IMR-90 (cell line): ENCODE measurements at places on chromosomes 2 and 18. TPM values are rescaled to one million over a fixed set of nuclear protein-coding genes. Genes with fewer than 3 reads are reported as not detected.
A peak's percentile ranks its signal among the peaks of the same experiment; 100 is the strongest.

GRCh38 chr2:130911996-130912395 lies 75.3 kb downstream of the ARHGEF4 start:
- no peaks in the 10 kb centered on the region for H3K4me1 ChIP-seq
- H3K4me3 ChIP-seq = no peak overlapping the region
- DNase-seq = no peak
- H3K36me3 ChIP-seq = no peaks in the 10 kb centered on the region
- peaks cover 9% of the 10 kb centered on the region; the same call in 1 of the 2 replicates for H3K27me3 ChIP-seq

Gene ACP1
- 85.7 and 123 TPM in 2 replicates for total RNA-seq

GRCh38 chr2:104969564-104969963 lies 68.3 kb upstream of the MRPS9 start:
- H3K27me3 ChIP-seq = no peaks in the 10 kb centered on the region
- no peaks in the 10 kb centered on the region for H3K36me3 ChIP-seq
- H3K4me3 ChIP-seq = no peak overlapping the region
- DNase-seq = no peak
- no peak overlapping the region for H3K27ac ChIP-seq
- H3K4me1 ChIP-seq = no peaks in the 10 kb centered on the region

Gene UGT1A3
- total RNA-seq = not detected in 2 replicates

DNA sequence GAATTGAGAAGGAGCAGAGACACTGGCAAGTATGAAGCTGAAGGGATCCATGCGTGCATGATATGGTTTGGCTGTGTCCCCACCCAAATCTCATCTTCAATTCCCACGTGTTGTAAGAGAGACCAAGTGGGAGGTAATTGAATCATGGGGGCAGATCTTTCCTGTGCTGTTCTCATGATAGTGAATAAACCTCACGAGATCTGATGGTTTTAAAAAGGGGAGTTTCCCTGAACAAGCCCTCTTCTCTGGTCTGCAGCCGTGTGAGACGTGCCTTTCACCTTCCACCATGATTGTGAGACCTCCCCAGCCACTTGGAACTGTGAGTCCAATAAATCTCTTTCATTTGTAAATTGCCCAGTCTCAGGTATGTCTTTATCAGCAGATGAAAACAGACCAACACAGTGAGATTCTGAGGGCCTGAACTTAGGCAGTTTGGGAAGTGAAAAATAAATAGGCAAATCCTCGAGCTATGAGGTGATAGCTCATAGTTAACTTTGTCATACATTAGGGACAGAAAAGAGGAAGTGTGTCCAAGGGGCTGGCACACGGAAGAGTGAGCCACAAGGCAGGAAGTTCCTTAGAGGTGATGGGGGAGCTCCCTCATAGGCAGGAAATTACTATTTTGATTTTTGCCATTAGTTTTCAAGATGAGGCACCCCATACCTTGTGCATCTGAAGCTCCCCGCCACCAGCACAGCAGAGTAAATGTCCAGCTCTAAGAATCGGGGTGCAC lies 658.8 kb upstream of the ID2 start:
- DNase-seq = no peak
- H3K4me3 ChIP-seq = no peak overlapping the region
- H3K27ac ChIP-seq = no peak overlapping the region
- peaks cover 2% of the 10 kb centered on the region; the same call in 1 of the 2 replicates for H3K27me3 ChIP-seq
- no peaks in the 10 kb centered on the region for H3K4me1 ChIP-seq

Gene OTX1
- not detected in 2 replicates for total RNA-seq

DNA sequence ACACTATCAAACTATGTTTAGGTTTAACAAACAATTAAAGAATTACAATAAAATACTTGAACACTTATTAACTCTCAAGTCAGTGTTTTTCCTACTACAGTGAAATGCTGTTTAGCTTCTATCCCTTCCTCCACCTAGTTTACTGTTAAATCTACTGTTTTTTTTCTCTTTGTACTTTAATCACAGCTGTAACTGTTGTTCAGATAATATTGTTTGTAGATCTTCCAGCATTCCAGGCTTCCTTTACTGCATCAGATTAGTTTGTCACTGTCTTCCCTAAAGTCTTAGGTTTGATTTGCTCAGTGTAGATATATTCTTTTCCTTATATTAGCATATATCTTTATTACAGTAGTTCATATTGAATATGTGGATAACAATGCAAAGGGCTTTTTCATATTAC lies 22.5 kb downstream of the BIRC6 start:
- H3K4me1 ChIP-seq = peaks cover 5% of the 10 kb centered on the region; the same call in 1 of the 2 replicates
- H3K36me3 ChIP-seq = peaks cover 24% of the 10 kb centered on the region
- H3K4me3 ChIP-seq = no peak overlapping the region
- DNase-seq = no peak

DNA sequence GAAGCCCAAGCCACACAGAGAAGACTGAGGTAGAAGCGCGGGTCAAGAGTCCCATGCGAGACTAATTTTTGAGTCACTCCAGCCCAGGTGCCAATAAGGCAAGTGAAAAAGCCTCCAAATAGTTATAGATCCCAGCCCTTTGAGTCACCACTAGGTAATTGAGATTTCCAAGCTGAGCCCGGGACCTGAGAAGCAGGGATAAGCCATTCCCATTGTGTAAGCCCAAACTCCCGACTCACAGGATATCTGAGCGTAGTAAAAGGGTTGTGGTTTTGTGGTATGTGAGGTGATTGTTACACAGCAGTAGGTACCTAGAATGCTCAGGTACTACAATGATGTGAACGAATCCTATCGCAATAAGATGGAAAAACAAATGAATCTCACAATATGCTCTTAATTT lies 560.7 kb downstream of the DSC3 start:
- H3K27me3 ChIP-seq = no peaks in the 10 kb centered on the region
- H3K36me3 ChIP-seq = no peaks in the 10 kb centered on the region
- no peaks in the 10 kb centered on the region for H3K4me1 ChIP-seq
- no peak for DNase-seq

DNA sequence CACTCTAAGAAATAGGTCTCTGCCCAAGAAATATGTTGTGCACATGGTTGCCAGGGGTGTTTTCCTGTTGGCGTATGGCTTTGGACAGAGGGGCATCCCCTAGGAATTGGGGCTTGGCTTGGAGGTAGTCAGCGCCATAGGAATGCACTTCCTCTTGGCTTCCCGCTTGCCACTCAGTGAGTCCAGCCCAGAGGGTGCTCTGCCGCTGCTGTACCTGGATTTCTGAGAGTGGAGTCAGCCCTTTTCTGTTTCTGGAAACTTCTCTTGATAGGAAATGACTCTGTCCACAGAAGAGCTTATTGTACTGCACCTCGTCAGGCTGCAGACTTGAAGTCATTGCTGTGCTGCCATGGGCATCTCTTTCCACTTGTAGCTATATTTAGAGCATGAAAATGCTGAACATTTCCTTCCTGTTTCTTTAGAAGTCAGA lies 116.7 kb upstream of the MGAT5 start:
- H3K36me3 ChIP-seq = peaks cover 7% of the 10 kb centered on the region; the same call in 1 of the 2 replicates
- no peak overlapping the region; the same call in 1 of the 2 replicates for H3K27ac ChIP-seq
- no peaks in the 10 kb centered on the region for H3K27me3 ChIP-seq
- H3K4me1 ChIP-seq = peaks cover 14% of the 10 kb centered on the region
- H3K4me3 ChIP-seq = no peak overlapping the region
- DNase-seq = peak; percentile 55

DNA sequence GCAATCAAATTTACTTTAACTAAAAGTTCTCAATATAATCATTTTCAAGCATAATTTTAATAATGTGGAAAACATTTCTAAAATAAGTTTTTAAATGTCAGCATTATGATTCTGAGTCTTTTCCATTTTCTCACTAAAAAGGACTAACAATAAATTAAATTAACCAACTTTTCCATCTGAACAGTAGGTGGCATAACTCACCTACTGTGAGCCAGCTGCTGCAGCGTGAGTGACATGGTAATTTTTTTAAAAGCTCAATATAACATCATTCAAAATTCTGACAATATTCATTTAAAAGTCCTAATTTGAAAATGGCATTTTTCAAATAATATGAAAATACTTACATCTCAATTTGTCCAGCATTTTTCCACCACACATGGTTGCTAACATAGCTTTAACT lies 66.5 kb downstream of the DTNB start:
- no peaks in the 10 kb centered on the region for H3K4me1 ChIP-seq
- H3K27ac ChIP-seq = no peak overlapping the region
- H3K4me3 ChIP-seq = no peak overlapping the region
- peak; percentile 41 for DNase-seq

DNA sequence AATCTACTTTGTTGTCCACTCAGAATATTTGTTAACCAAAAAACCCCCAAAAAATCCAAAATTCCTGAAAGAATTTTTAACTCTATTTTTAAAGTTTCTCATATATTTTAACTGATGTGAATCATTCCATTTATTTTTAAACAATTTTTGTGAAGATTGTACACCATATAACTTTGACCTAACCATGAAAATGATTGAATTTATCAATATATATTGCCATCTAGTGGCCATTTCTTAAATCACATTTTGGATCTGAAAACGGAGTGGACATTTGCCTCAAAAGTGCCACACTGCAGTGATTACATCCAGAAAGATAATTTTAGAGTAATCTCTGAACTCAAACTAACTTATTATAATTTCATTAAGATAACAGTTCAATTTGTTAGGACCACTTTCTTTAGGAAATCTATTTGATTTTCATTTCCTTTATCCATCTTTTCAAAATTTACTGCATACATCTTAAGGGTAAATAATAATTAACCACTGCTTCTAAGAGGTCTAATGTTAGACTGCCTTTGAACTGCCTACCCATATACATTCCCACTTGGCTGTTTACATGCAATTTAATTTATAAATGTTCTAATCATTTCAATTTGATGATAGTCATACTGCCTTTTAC lies 71.1 kb downstream of the DSC3 start:
- no peaks in the 10 kb centered on the region for H3K4me1 ChIP-seq
- no peaks in the 10 kb centered on the region for H3K27me3 ChIP-seq
- no peak overlapping the region for H3K27ac ChIP-seq
- no peak overlapping the region for H3K4me3 ChIP-seq
- DNase-seq = peak; percentile 11
- H3K36me3 ChIP-seq = no peaks in the 10 kb centered on the region
